ENCODE measurements at places on chromosomes 6 and 20.

- DNase-seq = no peak
These were observed 163.2 kb upstream of the TSHZ2 start for GRCh38 chr20:52809003-52809402.

- DNase-seq = no peak
These were observed 148.8 kb upstream of the RPS6KA2 start for GRCh38 chr6:166775923-166776220.

DNA sequence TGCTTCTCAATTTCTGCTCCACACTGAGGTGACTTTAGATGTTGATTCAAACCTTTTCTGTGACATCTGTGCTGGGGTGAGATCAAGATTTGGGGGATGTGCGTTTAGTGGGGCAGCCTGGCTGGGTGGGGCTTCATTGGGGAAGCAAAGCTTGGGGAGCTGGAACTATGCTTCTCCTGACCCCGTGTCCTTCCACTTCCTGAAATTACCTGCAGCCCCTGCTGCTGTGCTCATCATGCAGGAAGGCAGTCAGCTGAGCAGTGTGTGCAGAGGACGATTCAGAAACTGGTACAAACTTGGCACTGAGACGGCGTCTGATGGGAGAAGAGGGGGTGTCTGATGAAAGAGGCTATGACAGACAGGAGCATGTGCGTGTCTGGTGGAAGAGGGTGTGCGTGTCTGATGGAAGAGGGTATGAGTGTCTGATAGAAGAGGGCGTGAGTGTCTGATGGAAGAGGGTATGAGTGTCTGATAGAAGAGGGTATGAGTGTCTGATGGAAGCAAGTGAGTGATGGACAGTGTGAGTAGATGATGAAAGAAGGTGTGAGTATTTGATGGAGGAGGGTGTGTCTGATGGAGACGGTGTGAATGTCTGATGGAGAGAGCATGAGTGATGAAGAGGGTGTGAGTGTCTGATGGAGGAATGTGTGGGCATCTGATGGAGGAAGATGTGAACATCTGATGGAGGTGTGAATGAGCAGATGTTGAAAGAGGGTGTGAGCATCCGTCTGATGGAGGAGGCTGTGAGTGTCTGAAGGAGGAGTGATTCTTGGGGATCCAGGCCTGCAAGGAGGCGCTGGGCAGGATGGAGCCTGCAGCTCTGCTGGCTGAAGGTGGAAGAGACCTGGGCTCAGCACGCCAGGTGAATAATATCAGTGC lies 103.4 kb downstream of the SYCP2 start:
- no peak for DNase-seq

DNA sequence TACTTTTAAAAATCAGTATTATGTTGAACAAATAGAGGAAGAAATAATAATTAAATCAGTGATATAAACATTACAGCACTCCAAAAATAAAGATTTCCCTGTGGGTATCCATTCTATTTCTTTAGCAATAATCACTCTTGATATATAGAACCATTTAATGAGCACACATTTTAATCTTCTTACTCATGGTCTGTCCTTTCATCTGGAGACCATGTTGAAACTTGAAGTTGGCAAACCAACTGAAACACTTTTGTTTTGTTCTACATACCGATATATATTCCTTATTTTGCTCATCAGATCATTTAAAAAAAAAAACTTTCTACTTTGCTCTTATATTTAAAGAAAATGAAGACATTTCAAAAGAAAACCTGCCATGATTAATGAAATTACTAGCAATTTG lies 13.4 kb downstream of the C6orf58 start:
- DNase-seq = no peak

DNA sequence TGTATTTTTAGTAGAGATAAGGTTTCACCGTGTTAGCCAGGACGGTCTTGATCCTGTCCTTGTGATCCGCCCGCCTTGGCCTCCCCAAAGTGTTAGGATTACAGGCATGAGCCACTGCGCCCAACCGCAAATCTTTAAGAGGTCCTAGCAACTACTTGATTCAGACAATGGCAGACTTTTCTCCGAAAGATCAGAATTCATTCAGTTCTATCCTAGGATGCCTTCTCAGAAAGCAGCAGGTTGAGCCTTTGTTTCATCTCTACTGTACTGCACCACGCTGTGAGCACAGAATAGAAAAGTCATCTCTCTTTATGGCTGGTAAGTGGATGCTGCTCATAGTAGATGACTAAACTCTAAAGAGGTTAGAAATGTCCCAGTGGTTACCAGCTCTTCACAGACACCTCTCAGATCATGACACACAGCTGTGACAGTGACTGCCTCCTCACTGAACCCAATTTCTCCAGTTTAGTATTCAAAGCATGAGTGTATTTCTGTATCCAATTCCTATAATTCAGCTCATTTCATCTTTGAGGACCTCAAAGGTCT lies 6.0 kb upstream of the HSF2 start:
- no peak for DNase-seq

GRCh38 chr6:170529839-170530469 lies 23.2 kb downstream of the PSMB1 start:
- peak; percentile 52 for DNase-seq

GRCh38 chr6:154218301-154218700 lies 138.3 kb downstream of the IPCEF1 start:
- DNase-seq = no peak

DNA sequence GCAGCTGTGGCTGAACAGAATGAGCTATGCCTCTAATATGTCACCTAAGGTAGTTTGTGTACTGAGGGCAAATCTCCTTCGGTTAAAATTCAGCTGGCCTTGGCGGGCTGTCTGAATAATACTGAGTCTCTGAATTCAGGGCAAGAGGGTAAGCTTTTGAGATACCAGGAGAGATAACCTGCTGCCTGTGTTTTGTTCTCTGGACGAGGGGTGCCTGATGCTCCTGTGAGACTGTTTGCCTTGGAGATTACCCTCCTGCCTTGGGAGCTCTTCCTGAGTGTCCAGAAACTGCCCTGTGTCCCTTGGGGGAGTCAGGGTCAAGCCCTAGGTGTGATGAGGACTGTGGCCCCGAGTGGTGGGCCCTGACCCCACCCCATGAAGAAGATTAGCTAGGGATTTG lies 282.9 kb downstream of the KIF16B start:
- no peak for DNase-seq

DNA sequence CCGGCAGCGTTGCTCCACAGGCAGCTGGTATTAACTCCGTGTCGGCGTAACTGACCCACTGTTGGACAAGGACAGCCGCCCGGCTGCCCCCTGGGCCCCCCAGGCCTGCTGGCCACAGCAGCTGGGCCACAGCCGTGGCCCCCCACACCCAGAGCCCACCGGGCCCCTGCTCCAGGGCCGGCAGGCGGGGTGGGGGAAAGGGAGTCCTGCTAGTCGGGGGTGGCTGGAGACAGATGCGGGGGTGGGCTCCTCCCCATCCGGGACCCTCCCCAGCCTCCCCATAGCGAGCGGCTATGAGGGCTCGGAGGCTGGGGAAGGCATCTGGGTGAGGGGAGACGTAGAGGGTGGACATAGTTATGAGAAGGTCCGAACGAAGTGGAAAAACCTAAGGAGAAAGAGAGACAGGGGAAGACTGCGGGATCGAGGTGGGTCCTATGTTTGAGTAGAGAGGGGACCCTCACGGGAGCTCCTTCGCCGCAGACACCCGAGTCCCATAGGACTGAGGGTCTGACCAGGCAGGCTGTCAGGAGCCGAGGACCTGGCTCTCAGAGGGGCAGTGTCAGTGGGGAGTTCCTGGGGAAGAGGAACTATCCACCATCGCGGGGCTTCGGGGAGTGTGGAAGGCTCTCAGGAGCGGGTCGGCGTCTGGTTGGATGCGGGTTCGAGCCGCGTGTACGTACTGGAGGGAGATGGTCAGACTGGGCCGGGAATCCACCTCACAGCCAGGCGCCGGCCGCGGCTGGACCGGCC lies 511 bp downstream of the VARS1 start:
- no peak for DNase-seq

- DNase-seq = no peak
These were observed 381.2 kb downstream of the C6orf118 start for GRCh38 chr6:164928057-164928727.

Data from NCI-H187 (cell line).